ENCODE measurements at places on chromosomes 11 and 22.

DNA sequence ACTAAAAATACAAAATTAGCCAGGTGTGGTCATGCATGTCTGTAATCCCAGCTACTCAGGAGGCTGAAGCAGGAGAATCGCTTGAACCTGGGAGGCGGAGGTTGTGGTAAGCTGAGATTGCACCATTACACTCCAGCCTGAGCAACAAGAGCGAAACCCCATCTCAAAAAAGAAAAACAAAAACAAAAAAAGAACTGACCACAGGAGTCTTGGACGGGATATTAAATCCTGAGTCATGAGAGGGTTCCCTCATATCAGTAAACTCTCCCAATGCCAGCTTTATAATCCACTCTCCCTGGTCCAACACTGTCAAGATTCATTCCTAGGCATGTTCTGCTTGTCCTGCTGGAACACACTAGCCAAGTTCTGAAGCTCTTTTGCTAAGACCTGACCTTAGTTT is 61.5 kb upstream of the EP300 start:
- DNase-seq, result no peak

GRCh38 chr11:121557348-121557747 is 104.6 kb upstream of the SORL1-AS1 start:
- DNase-seq, result no peak

DNA sequence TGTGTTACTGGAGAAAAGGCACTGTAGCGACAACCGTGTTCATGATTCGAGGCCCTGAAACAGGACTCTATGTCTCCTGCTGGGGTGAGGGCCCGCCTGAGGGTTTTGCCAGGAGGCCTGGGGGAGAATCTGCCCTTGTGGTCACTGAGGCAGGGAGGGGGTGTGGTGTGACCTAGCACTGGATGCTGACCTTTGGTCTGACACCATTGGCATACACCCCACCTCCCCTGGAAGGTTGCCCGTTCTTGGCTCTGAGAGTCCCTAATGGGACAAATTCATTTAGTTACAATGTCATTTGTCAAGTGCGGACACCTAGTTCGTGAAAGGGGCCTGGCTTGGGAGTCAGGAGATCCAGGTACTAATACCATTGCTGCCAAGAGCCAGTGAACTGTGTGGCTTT is 29.0 kb downstream of the NECTIN1 start:
- no peak for DNase-seq

- no peak for DNase-seq
Measured at GRCh38 chr11:200224-201003, 6.8 kb downstream of the BET1L start.

DNA sequence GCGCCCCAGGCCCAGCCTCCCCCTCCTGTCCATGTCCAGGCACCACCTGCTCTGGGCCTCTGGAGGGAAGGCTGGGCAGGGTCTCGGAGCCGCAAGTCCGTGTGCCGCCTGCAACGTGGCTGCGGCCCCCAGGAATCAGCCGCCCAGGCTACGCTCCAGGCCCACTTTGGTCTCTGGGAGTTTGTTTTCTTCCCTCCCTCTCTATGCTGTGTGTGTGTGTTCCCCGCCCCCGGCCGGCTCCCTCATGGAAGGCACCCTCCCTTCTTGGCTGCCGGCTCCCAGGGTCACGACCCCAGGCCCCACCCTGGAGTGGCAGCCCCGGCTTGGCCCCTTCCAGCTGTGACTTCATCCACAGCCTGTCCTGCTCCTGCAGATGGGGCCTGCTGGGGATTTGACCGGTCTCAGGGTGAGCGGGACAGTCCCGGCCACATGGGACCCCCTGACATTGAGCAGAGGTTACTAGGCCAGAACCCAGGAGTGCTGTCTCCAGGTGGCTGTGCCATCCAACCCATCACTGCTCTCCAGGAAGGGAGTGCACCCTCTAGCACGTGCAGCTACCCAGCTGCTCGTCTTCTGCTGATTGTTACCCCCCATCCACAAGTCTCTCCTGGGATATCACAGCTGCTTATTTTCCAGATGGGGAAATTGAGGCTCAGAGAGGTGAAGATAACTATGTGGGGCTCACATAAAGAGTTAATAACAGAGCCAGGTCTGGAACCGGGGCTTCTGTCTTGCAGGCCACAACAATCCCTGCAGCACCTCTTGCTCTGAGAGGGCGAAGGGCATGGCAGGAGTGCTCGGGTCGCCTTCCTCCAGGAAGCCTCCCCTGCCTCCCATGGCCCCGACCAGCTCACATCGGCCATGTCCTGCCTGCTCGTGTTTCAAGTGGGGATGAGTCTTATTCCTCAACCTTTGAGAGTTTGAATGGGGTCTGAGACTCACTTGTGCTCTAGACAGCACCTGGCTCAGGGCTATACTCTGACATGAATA is 2.8 kb upstream of the LIF start:
- no peak for DNase-seq

All from CD14-positive monocyte (primary cell).